ENCODE measurements at places on chromosomes 11 and 22.

DNA sequence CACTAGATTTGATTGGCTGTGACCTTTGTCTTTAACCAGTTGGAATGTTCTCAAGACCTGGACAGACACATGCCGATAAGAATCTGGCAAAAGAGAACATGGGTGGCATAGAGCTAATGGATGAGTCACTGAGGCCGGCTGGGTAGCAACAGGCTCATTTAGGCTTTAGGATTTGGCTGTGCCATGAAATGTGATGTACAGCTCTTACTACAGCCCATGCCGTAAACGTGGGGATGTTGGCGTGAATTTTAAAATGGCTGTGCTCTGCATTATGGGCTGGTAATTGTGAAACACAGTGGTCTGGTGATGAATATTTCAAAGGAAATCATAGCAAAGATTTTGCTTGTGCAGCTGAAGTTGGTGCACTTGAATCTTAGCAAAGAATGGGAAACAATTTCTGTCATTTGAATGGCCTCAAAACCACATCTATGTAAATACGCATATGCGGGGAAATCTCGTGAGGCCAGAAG, 332.4 kb downstream of the TBC1D22A start:
- no peak for DNase-seq

GRCh38 chr11:116261606-116262005, 511.2 kb downstream of the BUD13 start:
- DNase-seq, result no peak

GRCh38 chr11:41714101-41714500, 254.6 kb upstream of the LRRC4C start:
- no peak for DNase-seq

DNA sequence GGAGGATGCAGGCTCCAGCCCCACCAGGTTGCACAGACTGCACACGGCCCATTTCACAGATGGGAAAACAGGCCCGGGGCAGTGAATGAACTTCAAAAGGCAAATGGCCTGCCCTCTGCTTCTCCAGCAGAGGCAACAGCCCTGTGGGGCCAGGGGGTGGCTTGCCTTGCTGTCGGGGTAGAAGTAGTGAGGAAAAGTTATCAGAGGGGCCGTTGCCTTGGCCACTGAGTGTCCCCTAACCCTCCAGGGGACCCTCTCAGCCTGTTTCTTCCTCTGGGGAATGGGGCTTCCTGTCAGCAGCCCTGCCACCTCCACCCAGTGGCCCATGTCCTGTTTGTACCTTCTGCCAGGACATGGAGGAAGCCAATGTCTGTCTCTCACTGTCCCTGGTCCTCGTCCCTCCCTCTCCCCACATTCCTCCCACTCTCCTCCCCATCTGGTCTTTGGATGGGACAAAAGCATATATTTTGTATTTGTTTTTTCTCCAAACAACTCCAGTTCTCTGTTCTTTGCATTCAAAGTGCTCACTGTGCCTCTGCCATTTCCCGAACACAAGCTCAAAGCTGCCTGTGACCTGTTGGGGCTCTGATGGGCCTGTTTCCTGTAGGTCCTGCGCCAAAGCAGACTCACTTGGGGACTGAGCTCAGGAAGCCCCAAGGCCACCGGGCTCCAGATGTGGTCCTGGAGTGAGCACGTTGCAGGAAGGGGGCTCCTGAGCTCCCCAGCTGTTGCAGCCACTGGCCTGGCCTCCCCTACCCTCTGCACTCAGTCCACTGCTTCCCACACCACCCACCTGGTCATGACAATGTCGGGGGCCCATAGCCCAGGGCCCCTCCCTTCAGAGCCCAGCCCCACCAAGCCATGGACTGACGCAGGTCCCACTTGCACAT, 9.5 kb downstream of the MAP4K2 start:
- no peak for DNase-seq

- DNase-seq, result no peak
These were observed 117.5 kb upstream of the ALX4 start for GRCh38 chr11:44427432-44427831.

- DNase-seq, result no peak
These were observed 120.7 kb upstream of the TENM4 start for GRCh38 chr11:79561496-79561895.

DNA sequence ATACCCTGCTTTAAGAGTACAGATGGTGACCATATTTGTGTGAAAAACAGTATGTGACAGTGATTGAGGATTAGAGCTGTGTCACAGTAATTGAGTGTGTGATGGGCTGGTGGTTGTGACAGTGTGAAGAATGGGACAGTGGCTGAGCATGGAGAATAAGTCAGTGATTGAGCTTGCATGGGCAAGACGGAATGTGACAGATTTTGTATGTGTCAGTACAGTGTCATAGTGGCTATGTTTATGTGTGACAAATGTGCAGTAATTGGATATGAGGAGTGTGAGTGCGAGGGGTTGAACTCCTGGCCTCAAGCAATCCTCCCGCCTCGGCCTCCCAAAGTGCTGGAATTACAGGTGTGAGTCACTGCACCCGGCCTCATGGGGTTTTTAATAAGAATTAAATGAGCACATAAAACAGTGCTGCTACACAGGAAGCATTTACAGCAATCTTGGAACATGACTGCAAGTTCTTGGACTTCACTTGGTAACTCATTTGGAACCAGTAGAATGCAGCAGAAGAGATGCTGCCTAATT, 583 bp upstream of the RRAS2 start:
- DNase-seq, result no peak

- no peak for DNase-seq
These were observed 43.5 kb downstream of the MN1 start for GRCh38 chr22:27757928-27758525.

- peak; percentile 64 for DNase-seq
These were observed 568.5 kb downstream of the KCNA4 start for GRCh38 chr11:29448246-29448877.

DNA sequence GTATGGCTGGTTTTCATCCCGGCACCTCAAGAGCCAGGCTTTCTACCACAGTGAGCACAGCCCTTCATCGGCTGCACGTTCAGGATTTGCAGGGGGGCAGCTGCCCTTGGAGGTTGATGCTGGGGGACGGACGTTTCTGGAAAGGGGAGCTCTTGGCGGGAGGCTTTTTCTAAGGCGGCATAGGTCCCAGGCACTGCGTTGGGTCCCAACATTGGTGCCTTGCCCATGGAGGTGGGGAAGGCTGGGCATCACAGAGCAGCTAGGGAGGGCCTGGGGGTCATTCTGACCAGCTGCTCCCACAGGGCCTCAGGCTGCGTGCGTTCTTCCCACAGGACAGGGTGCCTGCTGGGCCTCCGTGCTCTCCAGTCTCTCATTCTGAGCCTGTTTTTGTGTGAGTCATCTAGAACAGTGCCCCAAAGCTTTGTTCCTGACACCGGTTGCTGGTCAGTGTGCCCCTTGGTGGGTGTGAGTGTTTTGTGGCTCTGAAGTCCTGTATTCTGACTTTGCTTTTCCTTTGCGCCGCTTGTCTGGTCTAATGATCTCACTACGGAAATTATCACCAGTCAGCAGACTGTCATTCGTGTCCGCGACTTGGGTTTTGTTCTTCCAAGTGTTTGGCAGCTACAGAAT, 275.9 kb downstream of the TBC1D22A start:
- DNase-seq, result no peak

DNA sequence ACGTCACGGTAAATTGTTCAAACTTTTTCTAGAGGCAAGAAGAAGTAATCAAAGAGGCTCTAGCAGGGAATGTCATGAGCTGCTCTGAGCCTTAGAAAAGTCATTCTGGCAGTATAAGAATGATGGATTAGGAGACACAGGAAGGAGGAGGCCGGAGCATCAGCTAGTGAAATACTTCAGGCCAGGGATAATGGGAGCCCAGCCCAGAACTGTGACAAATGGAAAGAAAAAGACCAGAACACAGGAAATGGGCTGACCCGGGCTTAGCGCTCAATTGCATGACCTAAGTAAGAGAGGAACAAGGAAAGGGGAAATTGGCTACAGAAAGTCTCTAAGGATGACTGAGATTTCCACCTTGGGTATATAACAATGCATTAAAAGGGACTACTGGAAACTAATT, 108.6 kb downstream of the LARGE1 start:
- peak; percentile 10 for DNase-seq

DNA sequence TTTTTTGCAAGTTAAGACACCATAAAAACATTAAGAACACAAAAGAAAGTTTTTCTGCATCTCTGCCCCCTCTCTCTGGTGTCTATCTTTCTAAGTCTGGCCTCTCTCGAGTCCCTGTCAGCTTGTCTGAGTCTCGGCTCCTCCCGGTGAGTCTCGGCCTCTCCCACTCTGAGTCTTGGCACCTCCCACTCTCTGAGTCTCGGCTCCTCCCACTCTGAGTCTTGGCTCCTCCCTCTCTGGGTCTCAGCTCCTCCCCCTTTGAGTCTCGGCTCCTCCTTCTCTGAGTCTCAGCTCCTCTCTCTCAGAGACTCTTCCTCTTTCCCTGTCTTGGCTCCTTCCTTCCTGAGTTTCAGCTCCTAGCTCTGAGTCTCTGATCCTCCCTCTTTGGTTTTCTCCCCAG, 72.5 kb upstream of the AMPD3 start:
- no peak for DNase-seq

DNA sequence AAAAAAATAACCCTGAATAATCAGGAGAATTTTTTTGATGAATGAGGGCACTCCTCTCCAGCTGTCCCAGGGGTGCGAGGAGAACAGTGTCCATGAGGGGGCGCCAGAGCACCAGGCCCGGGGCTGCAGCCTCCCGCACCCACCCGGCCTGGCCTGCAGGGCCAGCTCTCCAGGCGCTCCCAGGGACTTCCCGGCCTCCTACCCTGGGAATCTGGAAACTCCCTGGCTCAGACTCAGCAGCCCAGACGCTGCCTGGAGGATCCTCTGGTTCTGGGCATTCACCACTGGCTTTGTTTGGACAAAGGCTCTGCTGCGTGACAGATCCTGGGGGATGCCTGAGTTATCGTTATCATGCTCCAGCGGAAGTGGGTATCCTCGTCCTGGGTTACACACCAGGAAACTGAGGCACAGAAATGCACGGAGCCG, 31.0 kb downstream of the MCM5 start:
- peak; percentile 92 for DNase-seq

DNA sequence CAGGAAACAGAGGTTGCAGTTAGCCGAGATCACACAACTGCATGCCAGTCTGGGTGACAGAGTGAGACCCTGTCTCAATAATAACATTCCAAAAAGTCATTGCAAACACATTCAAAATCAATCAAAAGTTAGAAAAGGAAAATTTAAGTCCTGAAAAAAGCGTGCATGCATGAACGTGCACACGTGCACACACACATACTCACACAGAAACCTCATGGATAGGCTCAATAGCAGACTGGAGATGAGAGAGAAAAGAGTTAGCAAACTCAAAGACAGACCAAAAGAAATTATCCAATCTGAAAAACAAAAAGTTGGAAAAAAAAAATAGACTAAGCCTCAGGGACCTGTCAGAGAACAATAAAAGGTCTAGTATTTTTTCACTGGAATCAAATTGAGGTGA, 1005.6 kb downstream of the TBC1D22A start:
- no peak for DNase-seq

GRCh38 chr11:33307984-33308383, 50.8 kb downstream of the HIPK3 start:
- DNase-seq, result no peak

- peak; percentile 70 for DNase-seq
These were observed 66.2 kb upstream of the LMO1 start for GRCh38 chr11:8329847-8330361.

GRCh38 chr11:35134403-35135148, 4.4 kb upstream of the CD44 start:
- DNase-seq, result no peak

DNA sequence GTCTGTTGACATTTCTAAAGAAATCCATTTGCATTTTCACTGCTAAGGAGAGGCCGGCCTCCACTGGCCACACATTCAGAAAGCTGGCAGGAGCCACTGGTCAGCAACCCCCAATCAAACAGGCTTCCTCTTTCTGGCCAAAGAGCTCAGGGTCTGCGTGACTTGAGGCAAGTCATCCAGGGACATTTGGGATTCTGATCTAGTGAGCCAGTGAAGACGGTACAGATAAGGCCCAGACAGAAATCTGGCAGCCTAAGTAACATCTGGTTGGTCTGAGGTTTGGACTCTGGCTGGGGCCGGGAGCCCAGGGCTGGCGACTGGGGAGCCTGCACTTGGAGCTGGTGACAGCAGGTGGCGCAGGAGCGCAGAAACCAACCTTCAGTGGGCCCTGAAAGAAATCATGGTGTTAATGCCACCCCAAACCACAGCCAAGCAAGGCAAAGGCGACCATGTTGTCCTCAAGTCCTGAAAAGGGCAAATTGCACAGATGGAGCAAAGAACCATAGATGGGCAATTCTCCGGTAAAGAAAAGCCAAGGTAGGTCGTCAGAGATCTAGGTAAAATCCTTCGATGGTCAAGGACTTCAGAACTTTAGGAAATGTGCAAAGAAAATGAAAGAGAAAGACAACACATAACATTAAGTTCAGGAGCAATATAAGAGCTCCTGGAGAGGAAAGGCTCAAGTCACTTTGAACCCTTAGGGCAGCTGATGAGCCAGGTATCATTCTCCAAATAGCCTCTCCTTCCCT, 99.4 kb upstream of the BLID start:
- DNase-seq, result peak; percentile 83

DNA sequence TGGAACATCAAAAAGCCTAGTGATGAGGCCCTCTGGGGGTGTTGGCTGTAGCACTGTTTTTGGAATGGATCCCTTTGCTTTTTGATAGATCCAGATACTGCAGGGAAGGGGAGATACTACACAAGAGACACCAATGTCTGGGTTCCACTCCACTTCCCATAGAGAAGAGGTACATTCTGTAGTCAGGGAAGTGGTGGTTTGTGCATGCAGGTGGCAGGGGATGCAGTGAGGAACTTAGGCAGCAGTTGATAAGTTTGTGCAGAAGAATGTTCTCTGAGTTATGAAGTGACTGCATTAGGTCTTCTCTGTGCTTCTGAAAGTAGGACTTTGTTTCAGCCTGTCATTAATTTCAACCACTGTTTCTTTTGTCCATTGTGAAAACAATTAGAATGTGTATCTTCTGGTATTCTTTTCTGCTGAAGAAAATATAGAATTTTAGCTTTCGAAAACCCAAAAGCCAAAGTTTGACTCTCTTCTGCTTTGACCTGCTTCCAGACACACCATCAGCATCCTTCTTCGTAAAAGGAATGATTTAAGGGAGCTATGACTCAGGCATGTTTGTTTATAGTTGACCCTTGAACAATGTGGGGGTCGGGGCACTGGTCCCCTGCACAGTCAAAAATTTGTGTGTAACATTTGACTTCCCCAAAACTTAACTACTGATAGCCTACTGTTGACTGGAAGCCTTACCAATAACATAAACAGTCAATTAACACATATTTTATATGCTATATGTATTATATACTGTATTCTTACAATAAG, 25.6 kb downstream of the PANX1 start:
- DNase-seq, result no peak

DNA sequence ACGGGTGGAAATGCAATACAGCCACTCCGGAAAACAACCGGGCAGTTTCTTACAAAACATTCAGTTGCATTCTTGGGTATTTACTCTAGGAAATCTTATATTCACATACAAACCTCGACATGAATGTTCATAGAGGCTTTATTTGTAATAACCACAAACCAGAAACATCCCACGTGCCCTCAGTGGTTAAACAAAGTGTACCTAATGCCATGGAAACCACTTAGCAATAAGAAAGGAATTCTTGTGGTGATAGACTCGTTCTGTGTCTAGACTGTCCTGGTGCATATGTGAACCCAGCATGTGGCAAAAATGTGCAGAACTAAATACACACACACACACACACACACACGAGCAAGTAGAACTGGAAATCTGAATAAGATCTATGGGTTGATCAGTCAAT, 1073.3 kb downstream of the TBC1D22A start:
- DNase-seq, result peak; percentile 48

Measured in eye (tissue), 1 donor.